ENCODE measurements at places on chromosomes 11 and 22. TPM values are rescaled to one million over a fixed set of nuclear protein-coding genes. Genes with fewer than 3 reads are reported as not detected.

The SCYL1 gene
- 94.4 TPM for total RNA-seq

The OR52I1 gene
- total RNA-seq: not detected

The LRRC74B gene
- total RNA-seq: not detected

The OR10W1 gene
- total RNA-seq: not detected

The KRTAP5-7 gene
- total RNA-seq: 0.21 TPM

The MPZL2 gene
- total RNA-seq: 13.9 TPM

The OR4A16 gene
- total RNA-seq: not detected

The FXYD6 gene
- total RNA-seq: 0.11 TPM

DNA sequence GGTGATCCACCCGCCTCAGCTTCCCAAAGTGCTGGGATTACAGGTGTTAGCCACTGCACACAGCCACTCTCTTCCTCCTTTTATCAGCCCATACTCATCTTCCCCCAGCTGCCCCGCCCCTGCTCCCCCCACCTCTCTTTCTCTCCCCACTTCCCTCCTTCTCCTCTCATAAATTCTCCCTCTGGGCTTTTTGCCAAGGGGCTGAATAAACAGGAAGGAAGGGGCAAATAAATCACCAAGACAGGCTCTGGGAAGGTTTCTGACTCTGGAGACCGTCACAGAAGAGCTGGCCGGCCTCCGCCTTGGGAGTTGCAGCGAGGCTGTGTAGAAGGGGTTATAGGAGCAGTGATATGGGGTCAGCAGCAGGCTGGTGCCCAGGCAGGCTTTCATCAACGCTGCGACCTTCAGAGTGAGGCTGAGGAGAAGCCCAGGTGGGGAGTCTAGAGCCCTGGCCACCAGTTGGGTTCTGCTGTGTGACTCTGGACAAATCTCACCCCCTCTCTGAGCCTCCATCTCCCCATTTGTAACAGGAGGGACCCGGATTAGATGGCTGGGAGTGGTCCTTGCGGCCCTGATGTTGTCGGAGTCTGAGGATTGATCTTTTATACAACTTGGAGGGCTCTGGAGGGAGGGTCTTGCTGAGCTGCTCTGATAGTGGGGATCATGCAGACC, 62.6 kb upstream of the RASD2 start:
- no peak for DNase-seq

- DNase-seq: no peak
These were observed at the start of gene TMEM132A for GRCh38 chr11:60924110-60924905. TMEM132A (plus strand) TSS chr11:60924460; CDS start chr11:60924634, 174 bp downstream.

DNA sequence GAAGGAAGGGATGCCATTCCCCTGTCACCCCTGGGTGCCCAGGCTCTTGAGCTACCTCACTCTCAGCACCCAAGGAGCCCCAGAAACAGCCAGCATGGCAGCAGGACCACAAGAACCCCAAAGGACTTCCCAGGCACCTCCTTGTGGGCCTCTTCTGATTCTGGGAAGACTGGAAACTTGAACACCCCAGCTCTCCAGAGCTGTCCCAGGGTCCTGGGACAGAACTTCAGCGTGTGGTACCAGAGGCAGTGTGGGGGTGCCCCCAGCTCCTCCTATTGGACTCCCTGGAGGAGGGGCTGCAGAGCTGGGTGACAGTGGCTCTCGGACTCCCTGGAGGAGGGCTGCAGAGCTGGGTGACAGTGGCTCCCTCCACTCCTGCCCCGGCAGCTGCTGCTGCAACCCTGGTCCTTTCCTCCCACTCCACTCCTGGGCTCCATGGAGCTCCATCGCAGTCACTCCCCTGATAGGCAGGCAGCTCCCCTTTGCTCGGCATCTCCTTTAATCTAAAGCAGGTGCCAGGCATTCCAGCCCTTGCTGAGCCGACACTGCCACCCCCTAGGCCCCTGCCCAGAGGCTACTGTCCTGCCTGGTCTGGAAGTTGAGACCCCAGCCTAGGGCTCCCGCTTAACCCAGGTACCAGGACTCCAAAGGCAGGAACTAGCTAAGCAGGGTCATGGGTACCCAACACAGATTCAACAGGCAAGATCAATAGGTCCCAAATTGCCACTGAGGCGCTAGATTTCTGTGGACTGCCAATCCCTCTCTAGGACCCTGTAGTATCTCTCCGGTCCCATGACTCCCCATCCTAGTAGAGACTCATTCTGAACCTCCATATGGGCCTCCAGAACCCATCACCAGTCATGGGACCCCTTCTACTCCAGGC, 2.7 kb downstream of the BCL9L start:
- DNase-seq: no peak

- DNase-seq: no peak
These were observed 1.4 kb downstream of the PLXNB2 start for GRCh38 chr22:50305923-50306566.

GRCh38 chr11:129946256-129946655, 50.9 kb upstream of the NFRKB start:
- no peak for DNase-seq

DNA sequence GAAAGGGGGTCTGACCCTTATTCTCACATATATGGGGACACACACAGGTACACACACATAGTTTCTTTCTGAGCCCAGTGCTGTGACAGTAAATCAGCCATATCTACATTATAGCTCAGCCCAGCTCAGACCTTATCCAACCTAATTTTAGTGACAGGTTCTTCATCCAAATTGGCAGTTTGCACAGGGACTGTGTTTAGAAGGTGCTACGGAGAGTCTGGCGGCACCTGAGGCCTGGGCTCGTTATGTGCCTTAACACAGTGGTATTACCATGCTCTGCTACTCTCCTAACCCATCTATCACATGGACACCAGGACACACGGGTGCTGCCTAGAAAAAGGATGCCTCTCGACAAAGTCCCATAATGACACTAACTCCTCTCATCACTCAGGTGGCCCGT, 109.3 kb downstream of the GALNT18 start:
- no peak for DNase-seq

DNA sequence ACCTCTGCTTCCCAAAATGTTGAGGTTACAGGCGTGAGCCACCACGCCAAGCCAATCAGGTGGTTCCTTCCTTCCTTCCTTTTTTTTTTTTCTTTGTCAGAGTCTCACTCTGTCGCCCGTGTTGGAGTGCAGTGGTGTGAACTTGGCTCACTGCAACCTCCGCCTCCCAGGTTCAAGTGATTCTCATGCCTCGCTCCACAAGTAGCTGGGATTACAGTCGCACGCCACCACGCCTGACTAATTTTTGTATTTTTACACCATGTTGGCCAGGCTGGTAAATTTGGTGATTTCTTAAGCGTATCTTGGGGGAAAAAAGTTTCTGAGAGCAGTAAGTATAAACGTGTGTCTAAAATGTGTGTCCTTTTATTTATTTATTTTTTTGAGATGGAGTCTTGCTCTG, 18.2 kb upstream of the SPINDOC start:
- no peak for DNase-seq

- DNase-seq: no peak
These were observed 84.4 kb downstream of the CD44 start for GRCh38 chr11:35223371-35223796.

- no peak for DNase-seq
These were observed 23.3 kb upstream of the MMP7 start for GRCh38 chr11:102553835-102554282.

DNA sequence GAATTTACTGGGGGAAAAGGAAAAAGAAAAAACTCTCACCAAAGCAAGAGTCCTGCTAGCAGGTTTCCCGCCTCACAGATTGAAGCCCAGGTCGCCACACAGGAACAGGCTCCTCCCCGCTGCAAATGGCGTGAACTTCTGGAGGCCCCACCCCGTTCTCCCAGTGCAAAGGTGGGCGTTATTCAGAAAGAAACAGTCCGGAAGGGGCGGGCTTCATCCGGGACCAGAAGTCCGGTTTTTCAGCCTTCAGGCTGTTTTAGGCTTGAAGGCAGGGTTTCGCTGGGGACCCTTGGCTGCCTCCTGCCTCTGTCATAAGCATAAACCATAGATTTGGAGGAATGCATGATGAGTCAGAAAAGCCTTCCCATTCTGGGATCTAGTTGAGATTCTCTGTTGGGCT, 148.3 kb upstream of the POU2AF2 start:
- no peak for DNase-seq

- no peak for DNase-seq
These were observed 7.4 kb downstream of the ZFTA start for GRCh38 chr11:63761188-63761587.

DNA sequence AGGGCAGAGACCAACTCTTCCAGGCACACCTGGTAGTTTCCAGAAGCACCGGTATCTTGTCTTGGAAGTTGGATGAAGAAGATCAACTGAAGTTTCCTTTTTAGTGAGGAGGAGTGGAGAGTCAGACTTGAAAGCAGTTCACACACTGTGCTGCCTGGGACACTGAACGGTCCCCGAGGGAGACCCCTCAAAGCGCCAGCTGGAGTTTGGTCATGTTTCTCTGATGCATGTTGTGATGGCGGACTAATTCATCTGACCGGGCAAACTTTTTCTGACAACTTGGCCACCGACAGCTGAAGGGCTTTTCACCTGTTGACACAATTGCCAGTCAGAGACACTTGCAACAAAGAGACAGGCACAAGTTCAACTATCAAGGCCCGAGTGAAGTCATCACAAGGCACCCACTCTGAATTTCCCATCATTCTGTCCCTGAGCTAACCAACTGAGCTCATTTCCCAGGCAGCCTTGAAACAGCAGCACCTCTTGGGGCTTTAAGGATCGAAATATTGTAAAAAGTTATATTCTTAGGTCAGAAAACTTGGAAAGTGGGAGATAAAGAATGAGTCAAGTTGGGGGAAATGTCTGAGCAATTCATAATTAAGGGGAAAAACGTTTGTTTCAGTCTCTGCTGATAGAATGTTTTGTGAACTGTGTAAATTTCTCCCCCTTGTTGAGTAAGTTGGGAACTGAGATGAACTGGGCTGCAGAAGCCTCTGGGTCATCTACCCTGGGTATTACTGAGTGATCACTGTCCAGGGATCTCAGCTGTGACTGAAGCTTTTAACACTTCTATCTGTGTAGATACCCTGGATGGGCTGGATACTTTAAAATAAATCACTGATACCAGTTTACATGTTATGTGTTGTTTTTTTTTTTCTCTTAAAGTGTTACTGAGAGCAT, 46.2 kb downstream of the WT1 start:
- DNase-seq: no peak

- DNase-seq: no peak
These were observed 889.4 kb upstream of the TENM4 start for GRCh38 chr11:80330264-80330663.

DNA sequence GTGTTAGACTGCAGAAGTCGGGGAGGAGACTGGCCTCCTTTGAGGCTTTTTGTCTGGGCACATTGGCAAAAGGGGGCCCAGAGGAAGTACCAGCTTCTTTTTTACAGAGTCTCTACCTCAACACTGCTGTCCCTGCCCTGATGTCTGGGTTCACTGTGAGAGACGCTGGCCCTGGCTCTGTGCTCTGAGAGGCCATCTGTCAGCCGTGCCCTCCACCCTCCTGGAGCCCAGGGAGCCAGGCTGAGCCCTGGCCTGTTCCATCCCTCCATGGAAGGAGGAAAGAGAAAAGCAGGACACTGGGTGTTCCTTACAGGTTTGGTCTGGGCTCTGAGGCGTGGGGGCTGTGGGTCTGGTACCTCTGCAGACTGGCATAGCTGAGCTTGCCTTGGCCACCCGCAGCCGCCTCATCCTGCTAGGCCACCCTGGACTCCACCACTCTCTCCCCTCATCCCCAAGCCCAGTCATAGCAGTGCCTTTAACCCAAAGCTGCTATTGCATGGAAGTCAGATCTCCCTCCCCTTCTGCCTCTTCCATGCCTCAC, 105.5 kb upstream of the PARVA start:
- DNase-seq: no peak

GRCh38 chr22:17213976-17214375, 5.3 kb downstream of the ADA2 start:
- DNase-seq: no peak

DNA sequence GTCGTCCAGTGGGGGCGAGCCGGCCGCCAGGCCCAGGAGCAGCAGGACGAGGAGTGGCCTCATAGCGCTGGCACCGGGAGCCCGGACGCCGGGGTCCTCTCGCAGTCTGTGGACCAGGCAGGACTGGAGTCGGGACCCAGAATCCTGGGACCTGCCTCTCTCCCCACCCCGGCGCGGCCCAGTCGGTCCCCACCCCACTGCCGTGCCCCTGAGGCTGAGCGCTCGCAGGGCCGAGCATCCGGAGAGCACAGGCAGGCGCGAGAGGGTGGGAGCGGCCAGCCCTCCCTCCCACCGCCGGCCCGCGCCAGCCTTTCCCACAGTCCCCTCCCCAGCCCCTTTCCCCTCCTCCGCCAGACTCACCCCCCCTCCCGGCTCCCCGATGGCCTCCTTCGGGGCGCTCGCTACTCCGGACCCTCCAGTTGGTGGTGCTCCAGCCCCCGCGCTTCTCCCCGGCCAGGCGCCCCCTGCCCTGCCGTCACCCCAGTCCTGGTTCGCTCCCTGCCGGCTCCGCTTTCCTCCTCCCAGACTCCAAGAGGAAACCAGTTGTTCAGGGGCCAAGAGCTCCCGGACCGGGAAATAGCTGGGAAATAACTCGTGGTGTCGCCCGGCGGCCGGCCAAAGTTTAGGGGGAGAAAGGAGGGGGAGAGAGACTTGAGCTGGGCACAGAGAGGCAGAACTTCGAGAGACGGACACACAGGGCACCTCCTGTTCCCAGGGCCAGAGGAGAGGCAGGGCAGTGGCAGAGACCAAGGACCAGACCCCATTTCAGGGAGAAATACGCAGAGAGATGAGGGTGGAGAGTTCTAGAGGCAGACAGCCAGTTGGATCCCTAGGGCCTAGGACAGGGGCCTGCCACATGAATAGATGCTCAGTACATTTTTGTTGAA, at the start of gene C1QTNF5:
C1QTNF5 (minus strand) TSS at position 549 of the 887 bp plus-strand sequence; CDS start at position 63, 486 bp downstream.
- no peak for DNase-seq

DNA sequence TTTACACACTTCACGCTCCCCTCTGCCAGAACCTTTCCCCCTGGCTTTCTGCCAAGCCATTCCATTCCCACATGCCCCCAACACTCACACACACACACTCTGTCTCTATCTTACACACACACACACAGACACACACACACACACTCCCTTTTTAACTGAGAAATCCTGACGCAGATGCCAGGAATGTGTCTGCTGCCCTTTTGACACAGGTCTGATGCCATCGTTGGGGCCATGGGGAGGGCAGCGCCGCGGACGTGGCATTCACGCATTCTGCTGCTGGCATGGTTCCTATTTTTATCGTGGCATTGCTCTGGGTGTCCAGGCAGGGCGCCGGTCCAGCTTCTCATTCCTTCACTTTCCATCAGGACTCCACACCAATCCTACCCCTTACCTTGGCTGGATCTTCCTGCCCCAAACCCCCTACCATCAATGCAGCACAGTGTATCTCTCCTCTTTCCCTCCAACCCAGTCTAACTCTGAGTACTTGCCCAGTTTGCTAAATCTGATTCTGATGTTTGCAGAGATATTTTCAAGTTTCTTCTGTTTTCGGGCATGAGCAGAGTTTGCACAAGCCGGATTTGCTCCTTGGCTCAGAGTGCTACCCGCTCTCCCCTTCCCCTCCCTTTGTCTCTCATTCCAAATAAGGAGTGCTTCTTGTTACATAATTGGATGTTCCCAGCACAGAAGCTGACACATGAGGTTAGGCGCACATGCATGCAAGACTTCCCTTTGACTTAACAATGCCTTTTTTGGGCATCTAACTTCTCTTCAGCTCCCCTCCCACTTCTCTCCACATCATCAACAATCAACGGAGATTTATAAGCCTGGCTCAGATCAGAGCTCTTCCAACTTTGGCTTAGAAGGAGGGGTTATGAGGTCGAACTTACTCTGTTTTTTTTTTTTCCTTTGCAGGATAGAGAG, 18.8 kb downstream of the SNX19 start:
- DNase-seq: no peak

- no peak for DNase-seq
These were observed 17.8 kb upstream of the ALX4 start for GRCh38 chr11:44327730-44328129.
